ENCODE measurements at places on chromosomes 16 and 17.

- DNase-seq: peak; percentile 25
Observed at GRCh38 chr17:81733507-81734404, 21.7 kb downstream of the SLC25A10 start.

DNA sequence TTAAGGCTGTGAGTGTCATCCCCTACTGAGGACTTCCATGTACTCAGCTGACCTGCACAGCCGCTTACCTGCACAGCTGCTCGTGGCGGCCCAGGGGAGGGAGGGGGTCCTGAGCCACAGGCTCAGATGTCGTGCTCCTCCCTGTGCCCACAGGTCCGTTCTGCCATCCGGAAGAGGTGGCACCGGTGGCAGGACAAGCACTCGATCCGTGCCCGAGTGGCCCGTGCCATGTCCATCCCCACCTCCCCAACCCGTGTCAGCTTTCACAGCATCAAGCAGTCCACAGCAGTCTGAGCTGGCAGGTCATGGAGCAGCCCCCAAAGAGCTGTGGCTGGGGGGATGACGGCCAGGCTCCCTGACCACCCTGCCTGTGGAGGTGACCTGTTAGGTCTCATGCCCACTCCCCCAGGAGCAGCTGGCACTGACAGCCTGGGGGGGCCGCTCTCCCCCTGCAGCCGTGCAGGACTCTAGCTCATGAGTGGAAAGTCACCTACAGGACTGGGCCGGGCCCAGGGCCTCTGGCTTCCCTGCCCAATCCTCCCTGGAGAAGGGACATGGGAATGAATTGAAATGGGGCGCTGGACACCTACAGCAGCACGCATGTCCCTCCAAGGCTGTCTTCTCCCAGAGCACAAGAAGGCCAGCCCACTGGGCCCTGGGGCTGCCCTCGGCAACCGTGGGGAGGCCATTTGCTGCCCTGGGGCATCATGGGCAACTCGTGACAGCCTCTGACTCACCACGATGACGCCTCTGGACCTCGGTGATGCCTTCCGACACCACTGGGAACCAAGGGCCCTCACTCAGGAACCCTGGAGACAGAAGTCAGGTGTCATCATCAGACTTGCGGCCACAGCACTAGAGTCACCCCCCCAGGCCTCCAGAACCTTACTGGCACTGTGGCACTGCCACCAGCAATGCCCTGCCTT lies 9.9 kb upstream of the SPPL2C start:
- no peak for DNase-seq

- no peak for DNase-seq
Observed at GRCh38 chr16:89397331-89397861, 93.0 kb downstream of the ANKRD11 start.

DNA sequence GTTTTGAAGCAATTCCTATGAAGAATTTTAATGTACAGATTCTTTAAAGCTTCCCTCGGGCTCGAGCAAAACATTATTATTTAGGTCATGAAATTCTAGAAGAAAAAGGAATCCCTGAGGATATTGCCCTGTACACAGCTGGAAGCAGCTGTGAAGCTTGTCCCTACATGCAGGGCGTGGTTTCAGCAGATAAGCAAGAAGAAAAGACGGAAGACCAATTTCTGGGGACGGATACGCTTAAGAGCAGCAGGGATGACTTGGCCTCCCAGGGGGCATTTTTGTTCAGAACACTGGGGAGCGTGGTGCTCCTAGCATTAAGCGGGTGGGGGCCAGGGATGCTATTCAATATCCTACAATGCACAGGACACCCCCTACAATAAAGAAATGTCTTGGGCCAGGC lies 34.3 kb downstream of the LITAF start:
- no peak for DNase-seq

Data from activated T-helper 1 cell treated with Interleukin-2 at 50 U/mL for 16 hours (primary cell).